Type B pancreatic cell (in vitro differentiated cells): ENCODE measurements at places on chromosomes 5 and 9. TPM values are rescaled to one million over a fixed set of nuclear protein-coding genes. Genes with fewer than 3 reads are reported as not detected.
A peak's percentile ranks its signal among the peaks of the same experiment; 100 is the strongest.

Gene DDX4
- not detected in 2 replicates for total RNA-seq

Gene ASB6
- total RNA-seq = 20.7 and 22.4 TPM in 2 replicates

GRCh38 chr5:34580983-34581382 lies 75.1 kb upstream of the RAI14 start:
- DNase-seq = no peak

GRCh38 chr5:157476702-157477408 lies 16.8 kb downstream of the NIPAL4 start:
- DNase-seq = no peak

- no peak for DNase-seq
These were observed 23.4 kb downstream of the LURAP1L start for GRCh38 chr9:12798066-12798770.

Gene DNAH5
- 0.43 and 1.2 TPM in 2 replicates for total RNA-seq

DNA sequence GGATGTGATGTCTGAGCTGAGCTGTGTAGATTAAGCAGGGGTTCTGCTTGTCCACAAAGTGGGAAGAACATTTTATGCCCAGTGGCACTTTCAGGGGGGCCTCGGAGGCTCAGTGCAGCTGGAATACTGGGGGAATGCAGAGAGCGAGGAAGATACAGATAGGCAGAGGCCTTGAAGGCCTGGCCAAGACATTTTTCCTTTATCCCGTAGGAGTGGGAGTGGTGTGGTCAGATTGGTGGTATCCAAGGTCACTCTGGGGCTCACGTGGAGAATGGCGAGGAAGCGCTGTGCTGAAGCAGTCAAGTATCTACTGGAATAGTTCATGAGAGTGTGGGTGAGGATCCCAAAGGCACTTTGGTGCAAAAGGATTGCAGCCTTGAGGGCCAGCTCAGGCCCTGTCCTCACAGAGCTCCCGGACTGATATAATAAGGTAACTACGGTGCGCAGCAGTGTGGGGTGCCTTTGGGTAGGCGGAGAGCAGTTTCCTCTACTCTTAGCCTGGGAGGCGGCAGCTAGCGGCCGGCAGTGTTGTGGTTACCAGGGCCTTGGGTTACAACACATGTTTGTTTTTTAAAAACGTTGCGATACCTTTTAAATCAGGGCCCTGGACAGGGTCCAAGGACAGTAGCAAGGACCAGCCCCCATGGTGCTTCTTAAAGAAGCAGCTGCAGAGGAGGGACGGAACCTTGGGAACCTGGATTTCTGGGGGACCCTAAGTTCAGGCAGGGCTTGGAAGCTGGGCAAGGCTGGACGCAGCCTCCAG lies 10.8 kb upstream of the CCDC69 start:
- no peak for DNase-seq

Gene CD274
- total RNA-seq = 1.2 and 1.4 TPM in 2 replicates

DNA sequence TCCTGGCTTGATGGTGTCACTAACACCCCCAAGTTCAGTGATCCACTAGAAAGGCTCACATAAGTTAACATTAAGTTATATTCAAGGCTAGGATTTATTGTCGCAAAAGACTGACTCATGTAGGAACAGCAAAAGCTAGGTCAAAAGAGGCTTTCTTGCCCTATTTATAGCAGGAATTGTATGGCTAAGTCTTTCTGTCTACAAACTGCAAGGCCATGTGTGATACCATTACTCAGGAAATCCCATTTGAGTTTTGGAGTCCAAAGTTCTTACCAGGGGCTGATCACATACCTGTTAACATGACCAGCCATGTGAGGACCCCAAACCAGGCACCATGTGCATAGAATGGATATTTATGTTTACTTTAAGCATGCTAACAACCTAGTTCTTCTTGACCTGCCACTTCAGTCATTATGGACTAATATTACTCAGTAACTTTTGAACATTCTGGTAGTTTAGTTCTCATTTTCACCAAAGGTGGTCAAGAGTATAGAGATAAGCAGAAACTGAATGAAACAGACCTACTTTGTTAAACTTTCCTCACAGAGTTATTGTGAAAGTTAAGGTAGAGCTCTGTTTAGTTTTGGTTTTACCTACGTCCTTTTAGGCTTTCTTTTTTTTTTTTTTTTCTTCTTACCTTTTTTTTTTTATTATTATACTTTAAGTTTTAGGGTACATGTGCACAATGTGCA lies 281.1 kb downstream of the FER start:
- DNase-seq = no peak

DNA sequence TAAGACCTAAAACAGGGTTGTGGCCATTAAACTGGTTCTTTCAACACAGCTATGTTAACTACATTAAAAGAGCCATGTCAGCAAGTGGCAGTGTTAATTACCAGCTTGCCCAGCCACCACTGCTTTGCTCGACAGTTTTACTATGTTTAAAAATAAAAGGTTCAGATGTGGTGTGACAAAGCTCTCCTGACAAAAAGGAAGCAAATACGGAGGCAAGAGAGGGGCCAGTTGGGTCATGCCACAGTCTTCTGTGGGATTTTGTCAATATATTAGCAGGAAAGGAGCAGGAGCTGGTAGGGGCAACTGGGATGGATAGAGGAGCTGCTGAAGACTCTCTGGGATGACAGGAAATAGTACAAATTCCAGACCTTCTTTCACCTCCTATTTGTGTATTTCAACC lies 113.5 kb upstream of the PCA3 start:
- DNase-seq = no peak

- DNase-seq = no peak
These were observed 13.9 kb downstream of the CAVIN4 start for GRCh38 chr9:100591639-100592412.

Gene PCDHB10
- total RNA-seq = 2.1 and 3.2 TPM in 2 replicates

Gene G3BP1
- total RNA-seq = 218 and 241 TPM in 2 replicates

DNA sequence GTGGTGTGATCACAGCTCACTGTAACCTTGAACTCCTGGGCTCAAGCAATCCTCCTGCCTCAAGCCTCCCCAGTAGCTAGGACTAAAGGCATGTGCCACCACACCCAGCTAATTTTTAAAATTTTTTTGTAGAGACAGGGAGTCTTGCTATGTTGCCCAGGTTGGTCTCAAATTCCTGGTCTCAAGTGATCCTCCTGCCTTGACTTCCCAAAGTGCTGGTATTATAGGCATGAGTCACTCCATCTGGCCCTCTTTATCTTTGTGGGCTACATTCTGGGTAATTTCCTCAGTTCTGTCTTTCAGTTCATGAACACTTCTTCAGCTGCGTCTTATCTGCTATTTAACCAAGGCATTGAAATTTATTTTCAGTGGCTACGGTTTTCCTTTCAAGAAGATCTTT lies 196.6 kb upstream of the IER5L start:
- DNase-seq = no peak

DNA sequence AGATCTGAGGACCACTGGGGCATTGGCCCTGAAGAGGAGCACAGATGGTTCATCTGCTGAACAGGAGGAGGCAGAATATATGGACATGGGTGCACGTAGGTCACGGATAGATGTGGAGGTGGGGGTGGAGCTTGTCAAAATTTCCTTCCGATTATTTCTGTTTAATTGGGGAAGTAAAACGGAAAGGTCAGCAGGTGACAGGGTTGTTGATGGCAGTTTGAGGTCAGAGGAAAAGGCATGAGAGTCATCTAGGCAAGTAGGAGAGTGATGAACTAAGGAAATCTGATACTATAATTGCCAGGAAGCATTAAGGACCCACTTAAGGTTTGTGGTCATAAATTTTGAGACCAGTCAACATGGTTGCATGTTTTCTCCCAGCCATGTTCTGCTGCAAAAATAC lies 8.4 kb upstream of the FAM81B start:
- no peak for DNase-seq

GRCh38 chr5:139763930-139764791 lies 31.4 kb upstream of the PSD2 start:
- DNase-seq = no peak

Gene PLPP7
- total RNA-seq = 0.50 and 3.1 TPM in 2 replicates

Gene SMIM33
- total RNA-seq = not detected in 2 replicates

Gene HRCT1
- total RNA-seq = 0.40 TPM in 1 of 2 replicates, not detected in the other

Gene SV2C
- total RNA-seq = 0.64 and 6.9 TPM in 2 replicates

DNA sequence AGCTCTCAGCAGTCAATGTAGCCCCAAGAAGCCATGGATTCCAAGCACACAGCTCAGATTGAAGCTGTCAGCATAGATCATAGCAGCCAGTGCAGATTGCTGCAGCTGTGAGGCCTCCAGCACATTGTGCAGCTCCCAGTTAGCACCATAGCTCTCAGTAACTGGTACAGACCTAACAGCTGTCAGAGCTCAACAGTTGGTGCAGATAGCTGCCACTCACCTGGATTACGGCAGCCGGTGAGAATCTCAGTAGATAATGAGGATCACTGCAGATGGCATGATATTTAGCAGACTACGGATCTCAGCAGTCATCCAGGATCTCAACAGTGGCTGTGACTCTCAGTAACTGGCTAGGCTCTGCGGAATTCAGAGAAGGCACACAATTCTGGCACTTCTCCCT lies 500.4 kb downstream of the TUSC1 start:
- no peak for DNase-seq

- no peak for DNase-seq
These were observed 112.2 kb upstream of the ADRA1B start for GRCh38 chr5:159804121-159804520.

Gene RFESD
- 1.6 and 2.5 TPM in 2 replicates for total RNA-seq

Gene INVS
- 13.8 and 24.0 TPM in 2 replicates for total RNA-seq

- no peak for DNase-seq
These were observed 56.5 kb downstream of the AMBP start for GRCh38 chr9:114021578-114021977.

Gene GRM6
- total RNA-seq = not detected in 2 replicates

- DNase-seq = no peak
These were observed 133.7 kb downstream of the PRELID2 start for GRCh38 chr5:145701404-145701803.

Gene TPM2
- total RNA-seq = 17.7 and 241 TPM in 2 replicates

Gene WDR38
- total RNA-seq = 0.75 TPM in 1 of 2 replicates, not detected in the other

Gene WNK2
- 47.2 and 75.5 TPM in 2 replicates for total RNA-seq

GRCh38 chr5:179233909-179234562 lies 111.2 kb downstream of the ADAMTS2 start:
- DNase-seq = peak; percentile 57

- no peak for DNase-seq
These were observed 157.0 kb upstream of the RAI14 start for GRCh38 chr5:34499001-34499734.

DNA sequence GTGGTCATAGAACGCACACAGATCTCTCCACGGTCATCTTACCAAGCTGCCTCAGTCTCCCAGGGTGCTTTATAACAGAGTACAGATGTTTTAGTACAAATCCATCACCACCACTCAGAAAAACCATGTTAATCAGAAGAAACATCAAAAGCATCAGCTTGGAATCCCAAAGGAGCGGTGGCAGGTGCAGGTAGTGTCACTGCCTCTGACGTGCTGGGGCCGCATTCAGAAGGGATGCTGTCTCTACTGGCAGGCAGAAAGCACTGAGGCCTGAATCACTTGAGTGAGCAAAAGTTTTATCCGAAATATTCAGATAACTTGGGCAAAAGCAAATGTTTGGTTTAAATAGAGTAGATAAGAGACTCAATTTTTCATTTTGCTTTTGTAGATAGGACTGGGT lies 448.4 kb upstream of the ZNF608 start:
- no peak for DNase-seq

GRCh38 chr9:468766-469426 lies 254.2 kb downstream of the DOCK8 start:
- no peak for DNase-seq

Gene NR2F1
- total RNA-seq = 6.6 and 126 TPM in 2 replicates
